ENCODE measurements at places on chromosomes 12 and 14.

DNA sequence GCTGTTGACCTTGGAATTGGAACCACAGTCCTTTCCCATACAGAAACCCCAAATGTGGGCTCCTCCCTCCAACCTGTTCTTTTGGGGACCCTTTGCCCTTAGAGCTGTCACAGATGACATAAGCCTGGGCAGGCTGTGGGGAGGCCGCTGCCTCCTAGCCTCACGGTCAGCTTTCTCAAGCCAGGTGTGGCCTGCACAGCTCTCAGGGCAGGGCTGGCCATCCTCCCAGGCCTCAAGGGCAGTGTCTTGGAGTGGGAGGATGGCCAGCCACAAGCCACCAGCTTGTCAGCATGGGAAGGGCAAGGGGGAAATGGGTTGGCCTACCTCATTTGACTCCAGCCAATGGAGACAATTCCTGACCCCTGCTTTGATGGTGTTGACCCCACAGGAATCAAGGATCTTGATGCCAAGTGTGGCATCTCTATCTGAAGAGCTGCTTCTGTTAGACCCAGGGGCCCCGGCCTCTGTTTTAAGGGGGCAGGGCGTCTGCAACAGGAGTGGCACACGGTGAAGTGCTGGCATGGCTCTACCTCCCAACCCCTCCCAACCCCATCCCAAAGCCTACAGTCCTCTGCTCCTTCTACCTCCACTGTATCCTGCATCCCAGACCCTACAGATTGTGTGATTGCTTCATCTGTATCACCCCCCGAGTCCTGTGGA is 11.5 kb downstream of the CBLN3 start:
- no peak for DNase-seq

GRCh38 chr14:88452231-88452630 is 66.8 kb downstream of the SPATA7 start:
- DNase-seq = no peak

- DNase-seq = peak; percentile 29
Observed at GRCh38 chr14:32939254-32940065, 781 bp downstream of the NPAS3 start.

- no peak for DNase-seq
Observed at GRCh38 chr12:27521066-27521465, 2.9 kb upstream of the PPFIBP1 start.

DNA sequence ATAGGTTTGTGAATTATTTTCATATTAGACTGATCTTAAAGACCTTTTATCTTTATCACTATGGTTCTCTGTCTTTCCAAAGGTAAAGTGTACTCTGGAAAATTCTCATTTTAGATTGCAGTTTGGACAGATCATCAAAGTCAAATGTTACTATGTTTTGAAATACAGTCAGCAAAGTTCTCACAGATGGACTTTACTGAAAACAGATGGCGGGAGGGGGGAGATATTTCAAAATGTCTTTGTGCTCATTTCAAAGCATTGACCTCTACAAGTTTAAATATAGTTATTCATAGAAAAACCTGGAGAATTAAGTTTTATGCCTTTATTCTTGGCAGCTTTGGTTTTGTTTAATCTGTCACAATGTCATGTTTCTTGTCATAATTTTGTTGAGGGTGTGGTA is 51.8 kb upstream of the LRTM2 start:
- no peak for DNase-seq

Data from activated naive CD4-positive, alpha-beta T cell treated with anti-CD3 and anti-CD28 coated beads, Interleukin-2, amount 50 U/mL, for 16 hours (primary cell).